C1 segment of cervical spinal cord (tissue), 14 donors: ENCODE measurements at places on chromosomes 3 and 15.

GRCh38 chr3:40387001-40387894 lies at the start of gene ENTPD3:
ENTPD3 (plus strand) TSS chr3:40387184; CDS start chr3:40388058, 874 bp downstream.
- no peak for DNase-seq

DNA sequence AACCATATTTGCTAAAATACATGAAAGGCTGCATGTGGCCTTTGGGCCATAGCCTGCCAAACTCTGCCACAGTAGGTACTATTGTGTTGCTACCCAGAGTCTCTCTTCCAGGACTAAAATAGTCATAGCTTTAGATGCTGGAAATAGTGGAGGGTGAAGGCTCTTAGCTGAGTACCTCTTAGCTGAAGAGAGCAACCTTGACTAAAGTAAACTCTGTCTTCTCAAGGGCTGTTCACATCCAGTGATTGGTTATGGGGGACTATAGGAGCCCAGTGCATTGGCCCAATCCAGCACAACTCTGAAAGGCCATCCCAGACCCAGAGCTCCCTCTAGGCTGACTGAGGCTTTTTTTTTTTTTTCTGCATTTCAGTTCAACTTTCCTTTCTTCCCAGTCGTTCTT lies 117.8 kb upstream of the ACP3 start:
- no peak for DNase-seq

- DNase-seq: no peak
Observed at GRCh38 chr3:30984855-30985749, 90.6 kb upstream of the GADL1 start.

DNA sequence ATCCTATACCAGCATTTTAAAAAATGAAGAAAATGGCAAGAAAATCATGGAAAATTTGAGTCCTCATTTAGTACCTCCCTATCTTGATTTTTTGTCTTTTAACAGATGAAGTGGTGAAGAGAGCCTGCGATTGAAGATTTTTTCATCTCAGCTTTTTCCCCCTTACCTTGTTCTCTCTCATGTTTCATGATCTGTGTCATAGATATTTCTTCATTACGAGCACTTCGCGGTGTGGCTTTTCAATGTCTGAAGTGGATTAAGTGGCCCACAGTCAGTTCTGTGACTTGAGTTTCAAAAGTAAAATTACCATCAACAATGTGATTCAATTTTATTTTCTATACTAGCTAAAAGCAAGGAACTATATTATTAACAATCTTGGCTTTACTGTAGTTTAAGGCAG lies 147.2 kb downstream of the FNDC3B start:
- DNase-seq: no peak

GRCh38 chr3:187741403-187742350 lies 3.6 kb downstream of the BCL6 start:
- peak; percentile 58 for DNase-seq

DNA sequence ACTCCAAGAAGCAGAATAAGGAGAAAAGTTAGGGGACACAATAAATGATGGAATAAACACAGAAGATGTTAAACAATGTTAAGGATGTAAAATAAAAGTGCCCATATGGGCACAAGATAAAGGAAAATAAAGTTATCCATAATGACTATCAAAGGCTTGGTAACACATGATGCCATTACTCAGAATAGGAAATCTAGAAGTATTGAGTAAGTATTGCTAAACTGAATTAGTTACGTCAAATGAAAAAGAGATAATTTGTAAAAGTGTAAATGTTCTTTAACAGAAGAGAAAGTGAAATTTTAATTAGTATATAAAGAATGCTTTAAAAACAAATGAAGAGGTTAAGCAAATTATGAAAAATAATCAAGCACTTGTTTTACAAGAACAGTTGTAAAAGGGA lies 6.7 kb downstream of the COPS2 start:
- no peak for DNase-seq

DNA sequence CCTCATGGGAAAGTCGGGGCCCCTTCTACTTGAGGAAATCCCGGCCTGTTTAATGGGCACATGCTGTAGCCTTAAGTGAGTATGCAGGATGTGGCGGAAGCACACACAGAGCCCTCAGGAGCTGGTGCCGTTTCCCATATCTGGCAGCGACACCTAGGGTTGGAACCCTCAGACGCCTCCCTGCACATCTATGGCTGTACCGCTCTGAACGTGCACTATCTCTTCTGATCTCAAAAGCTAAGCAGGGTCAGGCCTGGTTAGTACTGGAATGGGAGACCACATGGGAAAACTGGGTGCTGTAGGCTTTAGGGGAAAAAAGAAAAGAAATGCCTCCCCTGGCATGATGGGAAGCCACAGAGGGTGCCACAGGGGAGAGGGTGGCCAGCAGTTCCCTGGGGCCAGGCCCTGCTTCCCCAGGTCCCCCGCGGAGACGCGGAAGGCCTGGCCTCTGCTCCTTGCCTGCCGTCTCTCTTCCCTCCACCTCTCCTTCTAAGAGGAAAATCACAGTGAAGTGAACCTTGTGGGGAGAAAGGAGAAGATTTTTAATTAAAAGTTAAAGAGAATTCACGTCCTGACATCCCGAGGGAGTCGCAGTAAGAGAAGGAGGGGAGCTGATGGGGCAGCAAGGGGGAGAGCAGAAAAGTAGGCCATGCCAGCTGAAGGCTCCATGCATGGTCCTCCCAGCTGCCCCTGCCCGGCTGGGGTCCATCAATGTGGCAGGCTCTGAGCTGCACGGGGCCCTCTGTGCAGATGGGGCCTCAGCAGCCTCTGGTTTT lies 60.5 kb upstream of the TMEM115 start:
- no peak for DNase-seq

DNA sequence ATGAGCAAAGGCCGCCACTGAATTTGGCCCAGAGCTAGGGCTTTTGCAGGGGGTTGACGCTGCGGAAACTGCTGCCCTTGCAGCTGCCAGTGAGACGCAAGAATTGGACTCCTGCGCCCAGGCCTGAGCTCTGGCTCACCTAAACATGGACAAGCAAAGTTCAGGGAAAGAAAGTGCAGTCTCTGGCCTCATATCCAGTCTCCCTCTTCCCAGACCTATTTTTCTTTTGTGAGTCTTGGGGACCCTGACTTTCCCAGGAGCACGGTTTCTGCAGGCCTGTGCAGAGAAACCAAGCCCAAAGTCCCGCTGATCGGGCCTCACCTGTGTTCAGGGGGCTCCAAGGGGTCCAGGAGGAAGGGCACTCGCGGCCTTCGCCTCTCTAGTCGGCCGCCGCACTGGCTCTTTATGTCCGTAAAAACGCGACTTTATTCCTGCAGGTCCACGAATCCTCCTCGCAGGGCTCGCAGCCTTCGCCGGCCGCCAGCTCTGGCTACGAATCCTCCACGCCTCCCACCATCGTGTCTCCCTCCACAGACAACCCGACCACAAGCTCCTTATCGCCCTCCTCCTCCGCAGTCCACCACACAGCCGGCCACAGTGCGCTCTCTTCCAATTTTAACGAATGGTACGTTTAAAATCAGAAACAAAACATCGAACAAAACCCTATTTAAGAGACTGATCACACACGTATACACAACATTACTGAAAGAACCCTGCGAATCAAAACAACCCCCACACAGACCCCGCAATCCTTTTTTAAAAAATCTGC lies 3.9 kb downstream of the ZIC1 start:
- DNase-seq: no peak

- no peak for DNase-seq
Observed at GRCh38 chr3:47079432-47079831, 84.5 kb downstream of the SETD2 start.

DNA sequence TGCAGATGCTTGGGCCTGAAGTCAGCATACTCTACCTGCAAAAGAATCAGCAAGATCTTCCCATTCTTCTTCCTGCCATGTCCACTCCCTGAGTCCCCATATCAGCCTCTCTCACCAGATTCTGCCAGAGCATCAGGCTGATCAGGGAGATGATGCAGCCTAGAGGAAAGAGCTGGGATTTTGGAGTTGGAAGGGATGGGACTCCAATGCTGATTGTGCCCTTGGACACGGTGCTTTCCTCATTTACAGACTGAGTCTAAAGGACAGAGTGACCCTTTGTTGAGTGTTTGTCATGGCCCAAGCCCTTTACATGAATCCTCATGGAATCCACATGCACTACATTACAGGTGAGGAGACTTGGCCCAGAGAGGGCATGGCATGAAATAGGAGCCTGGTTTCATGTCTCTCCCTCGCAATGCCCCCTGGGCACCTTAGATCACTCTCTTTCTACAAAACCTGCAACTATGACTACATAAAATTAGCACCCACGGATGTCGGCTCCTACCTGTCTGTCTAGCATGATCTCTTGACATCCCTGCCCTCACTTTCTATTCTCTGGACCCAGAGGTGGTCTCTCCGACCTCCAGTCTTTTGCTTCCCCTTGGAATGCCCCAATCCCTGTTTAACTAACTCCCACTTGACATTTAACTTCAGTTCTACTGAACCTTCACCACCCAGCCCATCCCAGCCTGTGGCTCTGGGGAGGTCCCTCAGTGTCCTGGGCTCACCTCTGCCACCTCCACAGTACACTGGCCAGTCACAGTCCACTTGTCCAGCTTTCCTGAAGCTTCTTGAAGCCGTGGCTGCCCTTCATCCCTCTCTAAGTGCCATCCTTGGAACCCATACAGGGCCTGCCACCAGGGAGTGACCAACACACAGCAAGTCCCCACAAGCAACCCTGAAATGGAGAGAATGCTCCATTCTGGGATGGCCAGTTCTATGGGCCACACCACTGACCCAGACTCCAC lies 173.5 kb downstream of the ABHD5 start:
- no peak for DNase-seq

DNA sequence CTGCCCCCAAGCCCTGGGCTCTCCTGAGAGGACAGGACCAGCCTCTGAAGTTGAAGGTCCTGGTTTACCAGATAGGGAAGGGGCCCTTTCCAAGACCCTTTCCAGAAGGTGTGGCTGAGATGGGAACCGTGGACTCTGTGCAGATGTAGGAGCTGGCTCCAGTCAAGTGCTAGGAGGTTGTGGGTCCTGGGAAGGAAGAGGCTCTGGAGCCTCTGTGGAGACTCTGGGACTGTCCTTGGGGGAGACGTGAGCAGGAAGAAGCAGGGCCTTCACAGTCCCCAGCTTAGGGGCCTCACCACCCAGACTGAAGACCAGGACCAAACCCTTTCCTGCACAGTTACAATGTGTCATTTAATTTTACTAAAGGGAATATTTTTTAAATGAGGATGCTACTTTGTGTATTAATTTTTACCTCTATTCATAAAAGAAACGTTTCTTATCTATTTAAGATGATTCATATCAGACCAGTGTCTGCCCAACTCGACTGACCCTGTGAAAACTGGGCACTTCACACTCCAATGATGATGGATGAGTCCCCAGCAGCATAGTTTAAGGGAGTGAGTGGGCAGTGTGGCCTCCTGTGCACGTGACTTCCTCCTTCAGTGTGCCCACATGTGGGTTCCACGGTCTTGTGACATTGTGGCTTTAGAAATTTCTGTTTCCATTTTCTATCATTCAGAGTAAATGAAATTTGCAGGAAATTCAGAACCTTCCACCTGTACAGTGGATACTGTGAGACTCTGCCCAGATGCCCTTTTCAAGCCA lies 10.9 kb downstream of the CCR5AS start:
- no peak for DNase-seq

- no peak for DNase-seq
Observed at GRCh38 chr3:186798239-186798874, 7.9 kb downstream of the RFC4 start.

GRCh38 chr15:49082960-49083359 lies 36.7 kb upstream of the SECISBP2L start:
- no peak for DNase-seq

DNA sequence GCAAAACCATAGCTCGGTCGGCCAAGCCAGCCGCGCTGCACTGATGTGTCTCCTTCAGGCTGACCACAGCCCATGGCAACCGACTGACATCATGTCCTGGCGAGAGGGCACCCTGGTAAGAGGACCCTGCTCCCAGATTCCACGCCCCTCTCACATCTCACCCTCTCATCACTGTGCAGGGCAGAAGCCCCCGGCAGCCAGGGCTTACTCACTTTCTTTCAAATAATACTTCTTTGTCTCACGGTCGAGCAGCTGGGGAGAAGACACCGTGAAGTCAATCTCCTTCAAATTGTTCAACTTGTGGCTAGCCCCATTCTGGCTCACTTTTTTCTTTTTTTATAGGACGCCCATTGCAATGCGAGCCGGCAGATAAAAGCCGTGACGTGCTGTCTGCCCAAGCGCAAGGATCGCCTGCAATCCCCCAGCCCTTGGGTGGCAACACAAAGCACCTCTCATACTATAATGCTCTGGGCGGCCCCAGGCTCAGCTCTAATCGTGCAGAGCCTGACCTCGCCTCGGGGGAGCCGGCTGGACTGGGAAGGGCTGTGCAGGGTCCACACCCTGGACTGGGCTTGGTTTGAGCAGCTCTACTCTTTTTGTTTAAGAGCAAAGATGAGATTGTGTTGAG lies 33.6 kb downstream of the VGLL4 start:
- no peak for DNase-seq

DNA sequence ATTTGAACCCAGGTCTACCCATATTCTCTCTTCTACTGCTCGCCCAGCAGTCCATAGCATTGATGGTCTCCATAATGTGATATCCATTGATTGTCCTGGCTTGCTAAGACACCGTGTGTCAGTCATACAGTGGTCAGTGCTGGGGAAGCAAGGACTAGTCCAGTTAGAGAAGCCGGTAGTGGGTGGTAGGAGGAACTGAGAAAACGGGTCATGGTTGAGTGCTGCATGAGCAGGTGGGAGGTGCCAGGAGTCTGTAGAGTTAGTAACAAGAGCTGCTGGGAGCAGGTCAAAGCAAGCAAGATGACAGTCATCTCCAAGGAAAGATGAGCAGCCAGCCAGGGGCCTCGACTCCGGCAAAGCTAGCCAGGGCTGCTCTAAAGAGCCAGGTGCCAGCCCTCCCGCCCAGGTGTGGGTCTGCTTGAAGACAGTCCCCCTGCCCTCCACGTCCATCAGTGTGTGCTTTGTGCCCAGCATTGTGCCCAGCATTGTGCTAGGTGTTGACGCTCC lies 29.5 kb upstream of the USP3 start:
- no peak for DNase-seq

DNA sequence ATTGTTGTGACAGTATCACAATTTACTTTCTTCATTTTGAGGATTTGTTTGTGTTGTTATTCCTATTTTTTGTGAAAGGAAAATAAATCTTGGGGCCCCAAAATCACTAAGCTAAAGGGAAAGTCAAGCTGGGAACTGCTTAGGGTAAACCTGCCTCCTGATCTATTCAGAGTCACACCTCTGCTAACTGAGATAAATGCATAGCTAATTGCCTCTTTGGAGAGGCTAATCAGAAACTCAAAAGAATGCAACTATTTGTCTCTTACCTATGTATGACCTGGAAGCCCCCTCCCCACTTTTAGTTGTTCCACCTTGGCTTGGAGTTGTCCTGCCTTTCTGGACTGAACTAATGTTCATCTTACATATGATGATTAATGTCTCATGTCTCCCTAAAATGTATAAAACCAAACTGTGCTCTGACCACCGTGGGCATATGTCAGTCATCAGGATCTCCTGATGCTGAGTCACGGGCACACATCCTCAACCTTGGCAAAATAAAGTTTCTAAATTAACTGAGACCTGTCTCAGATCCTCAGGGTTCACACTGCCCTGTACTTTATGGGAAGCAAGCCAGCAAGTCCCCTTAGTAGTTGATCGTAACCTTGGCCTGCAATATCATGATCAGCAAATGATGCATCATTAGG lies 523.2 kb upstream of the GOLIM4 start:
- DNase-seq: no peak

- DNase-seq: no peak
Observed at GRCh38 chr3:64667887-64668581, 19.8 kb downstream of the ADAMTS9 start.
